ENCODE measurements at places on chromosomes 1 and 21.

DNA sequence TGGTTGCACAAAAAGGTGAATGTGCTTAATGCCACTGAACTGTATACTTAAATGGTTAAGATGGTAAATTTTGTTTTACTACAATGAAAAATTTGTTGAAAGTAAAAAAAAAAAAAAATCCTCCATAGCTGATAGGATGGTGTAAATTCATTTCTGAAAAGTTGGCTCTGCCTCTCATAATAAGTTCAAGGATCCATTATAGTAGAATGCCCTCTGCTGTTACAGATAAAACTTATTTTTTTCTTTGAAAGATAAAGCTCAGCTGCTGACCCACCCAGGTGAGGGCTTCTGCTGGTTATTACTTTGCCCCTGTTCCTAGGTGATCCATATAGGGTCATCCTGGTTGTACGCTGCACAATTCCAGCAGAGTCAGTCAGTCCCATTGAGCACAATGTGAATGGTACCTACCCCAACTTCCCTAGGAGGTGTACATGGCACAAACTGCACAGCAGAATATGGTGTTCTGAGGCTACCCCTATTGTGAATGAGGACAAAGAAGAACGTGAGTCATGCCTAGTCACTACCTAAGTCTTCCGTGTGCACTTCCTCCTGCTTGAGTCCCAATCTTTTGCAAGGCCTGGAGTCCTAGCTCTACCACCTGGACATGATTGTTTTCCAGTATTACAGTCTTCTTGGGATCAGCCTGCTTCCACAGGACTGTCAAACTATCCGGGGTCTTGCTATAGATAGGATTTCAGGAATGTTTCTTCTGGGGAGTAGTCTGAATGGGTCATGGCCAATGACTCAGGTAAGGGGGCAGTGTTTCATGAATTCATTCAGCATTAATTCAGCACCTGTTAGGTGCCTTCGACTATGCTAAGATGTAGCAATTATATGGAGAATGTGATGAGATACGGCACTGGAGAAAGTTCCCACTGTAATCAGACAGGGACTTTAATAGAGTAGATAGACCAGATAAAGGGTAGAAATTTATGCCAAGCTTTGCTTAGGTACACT is 20.8 kb upstream of the CD5L start:
- DNase-seq = no peak

DNA sequence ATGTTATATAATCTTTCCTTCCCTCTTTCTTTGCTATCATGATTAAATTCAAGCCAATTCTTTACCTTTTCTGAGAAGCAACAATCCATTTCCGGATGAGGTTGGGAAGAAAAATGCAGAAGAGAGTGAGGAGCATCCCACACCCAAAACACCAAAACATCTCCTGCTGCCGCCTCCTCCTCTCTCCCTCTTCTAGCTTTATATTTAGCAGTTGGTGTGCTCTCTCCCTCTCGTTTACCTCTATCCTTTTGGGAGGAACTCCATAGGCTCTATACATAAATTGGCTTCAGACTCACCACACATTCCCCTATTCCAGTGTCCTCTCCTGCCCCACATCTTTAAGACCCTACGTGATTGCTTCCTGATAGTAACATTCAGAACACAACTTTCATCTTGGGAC is 332.2 kb upstream of the PLXNA2 start:
- DNase-seq = no peak

DNA sequence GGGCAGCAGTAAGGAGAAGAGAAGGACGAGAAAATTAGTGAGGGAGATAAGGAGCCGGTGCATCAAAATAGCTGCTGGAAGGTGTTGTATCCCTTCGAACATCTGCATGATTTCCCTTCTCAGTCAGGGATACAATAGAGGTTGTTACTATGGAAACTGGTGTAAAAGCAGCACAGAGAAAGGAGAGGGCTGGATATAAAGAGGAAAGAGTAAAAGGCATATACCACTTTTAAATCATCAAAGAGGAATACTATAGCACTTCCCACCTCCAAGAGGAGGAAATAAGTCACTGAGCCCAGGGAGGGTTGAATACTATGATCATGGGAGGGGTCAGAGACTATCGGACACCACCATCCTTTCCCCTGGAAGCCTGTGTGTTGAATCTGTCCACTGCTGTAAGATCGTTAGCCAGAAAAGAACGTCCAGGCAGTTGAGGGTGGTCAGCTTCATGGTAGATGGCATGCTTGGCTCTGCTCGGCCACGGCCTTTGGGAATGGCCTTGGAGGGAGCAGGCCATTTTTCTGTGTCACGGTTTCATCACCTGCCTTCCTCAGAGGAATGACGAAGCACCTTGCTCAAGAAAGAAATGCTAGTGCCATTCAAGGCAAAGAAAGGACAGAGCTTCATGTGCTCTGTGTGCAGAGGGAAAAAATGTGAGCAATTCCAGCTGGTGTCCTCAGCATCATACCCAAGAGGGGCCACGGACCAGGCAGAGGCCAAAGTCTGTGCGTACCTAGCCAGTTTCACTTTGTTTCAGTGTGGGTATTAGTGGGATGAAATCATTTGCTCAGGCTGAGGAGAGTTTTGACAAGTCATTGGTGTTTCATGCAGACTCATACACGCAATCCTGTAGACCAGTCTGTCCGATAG is 64.2 kb downstream of the IRF2BP2 start:
- DNase-seq = no peak

DNA sequence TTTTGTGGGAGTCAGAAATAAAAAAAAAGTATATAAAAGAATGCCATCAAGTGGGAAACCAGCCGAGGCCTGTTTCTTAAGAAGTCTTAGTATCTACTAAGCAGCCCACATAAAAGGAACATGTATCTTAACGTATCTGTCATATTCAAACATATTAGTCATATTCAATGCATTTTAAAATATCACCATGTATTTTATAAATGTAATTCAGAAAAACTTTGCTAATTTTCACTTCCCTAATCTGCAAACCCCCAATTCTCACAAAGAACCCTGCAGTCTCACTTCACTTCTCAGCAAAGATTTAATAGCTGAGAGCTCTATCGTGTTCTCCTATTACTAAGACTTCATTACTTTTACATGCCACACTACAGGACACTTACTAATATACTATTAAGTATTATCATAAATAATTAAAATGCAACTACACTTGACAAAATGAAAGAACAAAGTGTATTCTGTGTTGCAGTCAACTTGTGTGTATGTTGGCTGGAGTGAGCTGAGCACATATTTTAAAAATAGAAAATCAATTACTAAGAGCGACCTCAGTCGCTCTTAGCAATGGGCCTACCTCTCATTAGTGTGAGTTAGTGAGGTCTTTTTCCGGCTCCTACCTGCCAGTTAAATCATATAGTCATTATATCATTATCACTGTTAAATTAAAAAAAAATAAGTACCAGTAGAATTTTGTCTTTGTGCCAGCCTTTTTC is 484.3 kb downstream of the LMO4 start:
- DNase-seq = no peak

- no peak for DNase-seq
These were observed 30.5 kb upstream of the B3GALT2 start for GRCh38 chr1:193216920-193217319.

- DNase-seq = no peak
These were observed 121.3 kb downstream of the CDC7 start for GRCh38 chr1:91621907-91622306.

DNA sequence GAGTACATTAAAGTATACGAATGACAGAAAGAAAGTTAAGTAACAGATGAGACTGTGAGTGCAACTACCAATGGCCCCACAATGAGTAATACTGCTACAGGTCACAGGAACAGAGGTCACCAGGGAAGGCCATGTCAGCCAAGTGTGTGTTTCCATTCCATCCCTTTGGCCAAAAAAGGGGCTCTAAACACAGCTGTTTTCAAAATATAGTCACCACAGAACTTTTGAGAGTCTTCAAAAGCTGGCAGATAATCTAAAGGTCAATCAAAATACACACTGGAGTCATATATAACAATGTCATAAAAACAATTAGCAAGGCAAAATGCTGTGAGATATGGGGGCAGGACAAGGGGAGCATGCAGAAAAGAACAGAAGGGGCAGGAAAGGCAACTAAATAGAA is 10.2 kb downstream of the USP24 start:
- DNase-seq = no peak

- no peak for DNase-seq
These were observed 823 bp upstream of the PRKAA2 start for GRCh38 chr1:56644064-56644918.

DNA sequence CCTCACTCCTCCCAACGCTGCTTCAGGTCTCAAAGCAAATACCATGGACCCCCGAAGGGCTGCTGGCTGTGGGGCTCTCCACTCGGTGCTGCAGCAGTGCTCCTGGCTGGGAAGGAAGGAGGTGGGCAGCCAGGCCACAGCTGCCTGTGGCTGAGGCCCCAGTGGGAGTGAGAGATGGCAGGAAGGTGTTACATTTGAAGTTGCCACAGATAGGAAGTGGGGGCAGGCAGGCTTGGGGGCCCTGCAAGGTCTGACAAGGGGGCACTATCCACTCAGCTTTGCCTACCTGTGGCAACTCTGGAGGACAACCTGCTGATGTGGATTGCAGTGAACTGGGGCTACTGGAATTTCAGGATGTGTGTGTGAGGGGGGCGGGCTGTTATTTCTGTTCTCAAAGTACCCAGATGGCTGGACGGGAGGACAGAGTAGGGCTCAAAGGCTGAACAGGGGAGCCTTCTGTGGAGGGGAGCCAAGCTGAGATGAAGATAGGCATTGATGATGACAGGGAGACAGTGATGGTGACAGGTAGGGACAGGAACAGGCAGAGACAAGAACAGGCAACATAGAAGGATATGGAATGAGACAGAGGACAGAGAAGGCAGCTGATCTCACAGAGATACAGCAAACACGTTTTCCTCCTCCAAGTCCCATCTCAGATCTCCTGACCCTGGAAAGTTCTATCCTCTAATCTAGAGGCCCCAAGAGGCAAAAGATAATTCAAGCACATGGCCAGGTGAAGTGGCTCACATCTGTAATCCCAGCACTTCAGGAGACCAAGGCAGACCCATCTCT is 1.8 kb downstream of the ZNF683 start:
- no peak for DNase-seq

GRCh38 chr1:77313491-77313890 is 31.7 kb downstream of the AK5 start:
- peak; percentile 4 for DNase-seq

GRCh38 chr1:33930346-33931110 is 66.6 kb downstream of the HMGB4 start:
- no peak for DNase-seq

DNA sequence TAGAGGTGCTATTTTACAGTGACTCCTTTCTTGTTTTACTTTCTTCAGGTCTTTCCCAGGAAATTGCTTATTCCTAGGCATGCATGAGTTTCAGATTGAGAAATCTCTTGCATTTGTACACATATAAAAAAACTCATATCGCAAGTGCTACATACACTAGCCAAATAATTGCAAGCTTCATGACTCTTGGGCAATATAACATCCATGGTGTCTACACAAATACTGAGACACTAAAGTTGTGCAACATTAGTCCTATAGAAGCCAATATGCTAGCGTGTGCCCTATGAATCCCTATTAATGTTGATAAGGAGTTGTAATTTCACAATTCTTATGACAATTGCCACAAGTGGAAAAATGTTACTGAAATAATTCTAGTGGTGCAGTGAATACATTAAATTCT is 591.0 kb downstream of the ADGRL2 start:
- DNase-seq = no peak

GRCh38 chr1:198167436-198167934 is 10.7 kb downstream of the NEK7 start:
- DNase-seq = no peak

GRCh38 chr1:168031627-168032026 is 94.8 kb upstream of the MPC2 start:
- DNase-seq = no peak

DNA sequence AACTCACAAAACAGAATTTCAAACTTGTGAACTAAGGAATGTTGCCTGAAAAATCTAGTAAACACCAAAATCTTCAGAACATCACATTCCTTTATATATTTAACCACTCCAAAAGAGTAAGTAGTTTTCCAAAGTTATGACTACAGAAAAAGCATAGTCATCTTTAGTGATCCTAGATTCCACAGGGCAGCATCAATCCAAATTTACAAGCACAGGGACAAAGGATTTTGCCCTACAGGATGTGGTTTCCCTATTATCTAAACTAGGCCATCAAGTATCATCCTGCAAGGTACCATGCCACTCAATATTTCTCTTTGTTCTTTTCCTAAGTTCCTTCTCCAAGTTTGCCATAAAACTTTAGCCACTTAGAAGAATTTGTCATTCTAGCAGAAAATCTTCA is 33.0 kb downstream of the COP1 start:
- DNase-seq = no peak

- no peak for DNase-seq
These were observed 102.6 kb upstream of the RRP15 start for GRCh38 chr1:218182455-218182854.

GRCh38 chr1:81410941-81411340 is 389.8 kb upstream of the ADGRL2 start:
- DNase-seq = no peak

GRCh38 chr1:42815941-42816584 is 859 bp upstream of the ERMAP start:
- no peak for DNase-seq

DNA sequence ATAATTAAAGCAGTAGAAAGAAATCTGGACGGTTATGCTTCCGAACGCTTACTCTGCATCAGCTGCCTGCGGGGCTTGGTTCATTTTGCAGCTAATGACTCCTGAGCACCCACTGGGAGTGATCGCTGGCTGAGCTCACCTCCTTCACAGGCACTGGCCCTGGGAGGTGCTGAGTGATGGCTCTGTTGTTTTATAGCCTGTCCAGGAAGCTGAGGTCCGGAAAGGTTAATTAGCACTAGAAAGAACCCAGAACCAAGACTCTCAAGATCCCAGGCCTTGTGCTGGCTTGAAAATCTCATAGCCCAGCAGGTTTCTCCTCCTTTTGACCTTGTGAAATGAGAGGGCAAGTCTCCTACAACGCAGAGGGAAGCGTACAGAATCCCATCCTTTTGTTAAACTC is 226.2 kb downstream of the AJAP1 start:
- no peak for DNase-seq

DNA sequence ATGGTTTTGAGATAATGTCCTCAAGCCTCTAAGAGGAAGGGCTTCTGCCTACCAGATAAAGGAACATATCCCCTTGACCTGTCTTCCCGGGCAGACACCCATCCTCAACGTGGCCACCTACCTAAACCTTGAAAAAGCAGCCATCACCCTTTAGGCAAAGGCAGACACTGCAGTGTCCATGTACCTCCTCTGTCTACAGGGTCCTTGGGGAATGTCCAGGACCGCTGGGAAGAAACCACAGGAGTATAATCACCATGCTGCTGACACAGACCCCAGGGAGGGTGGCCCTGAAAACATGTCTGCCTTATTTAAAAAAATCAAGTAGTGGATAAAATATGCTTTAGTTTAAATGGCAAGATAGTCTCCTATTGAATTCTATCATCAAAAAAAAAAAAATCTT is 16.6 kb downstream of the BCAR3 start:
- DNase-seq = no peak
